ENCODE measurements at places on chromosomes 7 and 10. TPM values are rescaled to one million over a fixed set of nuclear protein-coding genes. Genes with fewer than 3 reads are reported as not detected.

- peak; percentile 46 for DNase-seq
These were observed 61.9 kb downstream of the TES start for GRCh38 chr7:116271963-116272886.

The HACD1 gene
- 98.6 TPM for total RNA-seq

- DNase-seq: no peak
These were observed 6.9 kb upstream of the LRMDA start for GRCh38 chr10:75424571-75424970.

- DNase-seq: no peak
These were observed 151.6 kb downstream of the CACNA2D1 start for GRCh38 chr7:82291931-82292330.

GRCh38 chr10:46310143-46310514 is 23.3 kb downstream of the ANTXRL start:
- no peak for DNase-seq

The SH2D4B gene
- not detected for total RNA-seq

- no peak for DNase-seq
These were observed 17.7 kb downstream of the PAXIP1 start for GRCh38 chr7:154985230-154985629.

The GCK gene
- total RNA-seq: 0.69 TPM

The OR2A12 gene
- total RNA-seq: not detected

DNA sequence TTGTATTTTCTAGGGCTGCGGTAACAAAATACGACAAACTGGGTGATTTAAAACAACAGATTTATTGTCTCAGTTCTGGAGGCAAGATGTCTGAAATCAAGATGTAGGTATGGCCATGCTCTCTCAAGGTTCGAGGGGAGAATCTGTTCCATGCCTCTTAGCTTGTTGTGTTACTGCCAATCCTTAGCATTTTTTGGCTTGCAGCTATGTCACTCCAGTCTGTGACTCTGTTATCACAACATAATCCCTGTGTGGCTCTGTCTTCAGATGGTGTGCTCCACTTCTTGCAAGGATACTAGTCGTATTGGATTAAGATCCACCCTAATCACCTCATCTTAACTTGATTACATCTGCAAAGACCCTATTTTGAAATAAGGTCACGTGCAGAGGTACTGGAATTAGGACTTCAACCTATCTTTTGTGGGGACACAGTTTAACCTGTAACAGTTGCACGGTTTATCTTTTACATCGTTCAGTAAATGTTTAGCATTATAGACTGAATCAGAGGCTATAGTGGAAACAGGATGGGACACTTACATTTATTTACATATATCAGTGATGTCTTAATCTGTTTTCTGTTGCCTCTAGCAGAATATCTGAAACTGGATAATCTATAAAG is 3.1 kb downstream of the C1GALT1 start:
- DNase-seq: no peak

The NUTM2E gene
- 0.56 TPM for total RNA-seq

DNA sequence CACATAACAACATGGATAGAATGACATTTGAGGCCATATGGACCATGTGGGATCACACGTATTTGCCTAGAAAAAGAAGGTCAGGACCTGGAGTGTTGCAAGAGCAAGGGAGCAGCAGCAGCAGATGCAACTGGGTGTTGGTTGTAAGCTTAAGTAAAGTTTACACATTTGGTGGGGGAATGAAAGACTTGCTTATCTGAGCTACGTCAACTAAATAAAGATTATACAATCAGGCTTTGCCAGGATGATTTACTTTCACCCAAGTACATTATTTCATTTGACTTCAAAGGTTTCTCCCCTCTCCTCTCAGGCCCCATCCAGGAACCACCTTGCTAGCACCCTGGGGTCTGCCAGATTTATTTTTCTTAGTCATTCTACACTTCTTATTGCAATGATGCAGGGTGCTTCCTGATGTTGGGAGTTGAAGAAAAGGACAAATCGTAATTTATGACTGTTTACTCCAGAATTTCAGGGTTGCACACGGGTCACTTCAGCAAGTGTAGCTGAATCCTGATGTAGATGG is 591.9 kb upstream of the IGFBP3 start:
- DNase-seq: no peak

DNA sequence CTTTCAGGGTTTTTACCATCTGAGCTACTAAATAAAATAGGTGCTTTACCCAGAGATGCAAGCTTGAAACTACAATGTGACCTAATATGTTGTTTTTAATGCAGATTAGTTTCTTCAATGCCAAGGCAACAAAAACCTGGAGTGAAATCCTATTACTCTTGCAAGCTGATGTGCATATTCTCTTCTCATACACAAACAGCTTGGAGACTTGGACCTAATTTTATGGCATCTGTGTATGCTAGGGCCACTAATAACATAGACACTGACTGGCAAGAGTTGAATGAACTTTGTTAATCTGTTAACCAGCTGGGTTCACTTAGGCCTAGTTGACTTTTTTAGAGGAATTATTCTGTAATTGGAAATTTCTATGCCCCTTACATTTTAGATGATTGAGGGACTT is 23.4 kb upstream of the SMIM30 start:
- no peak for DNase-seq

DNA sequence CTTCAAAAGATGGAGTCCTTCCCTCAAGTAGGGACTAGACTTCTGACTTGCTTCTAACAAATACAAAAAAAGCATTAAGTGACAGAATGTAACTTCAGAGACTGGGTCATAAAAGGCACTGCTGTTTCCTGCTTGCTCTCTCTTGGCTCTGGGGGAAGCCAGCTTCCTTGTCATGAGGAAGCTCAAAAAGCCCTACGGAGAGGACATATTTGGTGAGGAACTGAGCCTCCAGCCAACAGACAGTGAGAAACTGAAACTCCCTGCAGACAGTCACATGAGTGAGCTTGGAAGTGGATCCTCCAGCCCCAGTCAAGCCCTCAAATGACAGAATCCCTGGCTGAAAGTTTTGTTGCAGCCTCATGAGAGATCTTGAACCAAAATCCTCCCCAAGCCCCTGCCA is 26.3 kb upstream of the SLC35G1 start:
- no peak for DNase-seq

DNA sequence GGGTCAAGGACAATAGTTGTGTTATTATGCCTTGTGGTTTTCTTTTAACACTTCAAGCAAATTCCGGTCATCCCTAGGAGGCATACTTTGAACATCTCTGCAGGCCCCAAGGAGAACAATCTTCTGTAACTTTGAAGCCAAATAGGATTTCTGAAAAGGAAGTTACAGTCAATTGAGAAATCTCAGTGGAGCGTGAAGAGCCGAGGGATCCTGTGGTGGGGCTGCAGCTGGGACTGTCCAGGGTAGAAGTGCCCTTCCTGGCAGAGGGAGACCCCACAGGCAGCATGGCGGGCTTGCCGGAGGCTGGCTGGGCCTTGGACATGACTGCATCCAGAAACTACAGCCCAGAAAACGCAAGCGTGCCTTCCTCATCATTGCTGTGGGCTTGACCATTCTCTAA is 179.7 kb downstream of the PTPN20 start:
- no peak for DNase-seq

- no peak for DNase-seq
These were observed 101.2 kb upstream of the MGMT start for GRCh38 chr10:129365767-129366402.

- DNase-seq: no peak
These were observed 17.1 kb downstream of the AZGP1 start for GRCh38 chr7:99958564-99959227.

DNA sequence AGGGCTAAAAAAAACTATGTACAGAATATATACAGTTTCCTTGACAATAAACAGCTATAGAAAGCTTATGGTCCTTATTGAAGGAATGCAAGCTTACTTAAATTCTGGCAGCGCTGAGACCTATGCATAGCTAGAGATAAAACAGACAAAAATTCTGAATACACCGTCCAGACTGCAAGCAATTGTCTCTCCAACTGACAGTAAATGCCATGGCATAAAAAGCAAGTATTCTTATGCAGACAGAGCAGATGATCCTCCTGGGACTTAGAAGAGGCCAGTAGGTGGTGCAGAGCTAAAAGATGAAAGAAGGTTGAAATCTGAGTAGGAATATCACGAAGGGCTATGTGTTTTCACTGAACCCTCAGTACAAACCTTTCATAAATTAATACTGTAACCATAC is 157.0 kb upstream of the CACNA2D1 start:
- no peak for DNase-seq

The C10orf53 gene
- not detected for total RNA-seq

The SFRP4 gene
- total RNA-seq: 10.1 TPM

- DNase-seq: no peak
These were observed 422 bp downstream of the AP1S1 start for GRCh38 chr7:101154693-101155102.

GRCh38 chr7:24191362-24191761 is 92.6 kb upstream of the NPY start:
- no peak for DNase-seq

The WNT16 gene
- 0.19 TPM for total RNA-seq

GRCh38 chr10:97810446-97810845 is 38.6 kb upstream of the SFRP5 start:
- no peak for DNase-seq

The CFAP58 gene
- total RNA-seq: 3.9 TPM

- DNase-seq: no peak
These were observed 293.5 kb upstream of the GALNT17 start for GRCh38 chr7:70838292-70838907.

The CACNA2D1 gene
- total RNA-seq: 113 TPM

The RASA4 gene
- 106 TPM for total RNA-seq

- peak; percentile 71 for DNase-seq
These were observed 63.5 kb downstream of the LHPP start for GRCh38 chr10:124524991-124525653.

GRCh38 chr10:43091846-43092245 is 15.0 kb downstream of the RET start:
- DNase-seq: no peak

GRCh38 chr10:92082583-92083280 is 159.2 kb downstream of the BTAF1 start:
- no peak for DNase-seq

The SOSTDC1 gene
- 0.14 TPM for total RNA-seq

DNA sequence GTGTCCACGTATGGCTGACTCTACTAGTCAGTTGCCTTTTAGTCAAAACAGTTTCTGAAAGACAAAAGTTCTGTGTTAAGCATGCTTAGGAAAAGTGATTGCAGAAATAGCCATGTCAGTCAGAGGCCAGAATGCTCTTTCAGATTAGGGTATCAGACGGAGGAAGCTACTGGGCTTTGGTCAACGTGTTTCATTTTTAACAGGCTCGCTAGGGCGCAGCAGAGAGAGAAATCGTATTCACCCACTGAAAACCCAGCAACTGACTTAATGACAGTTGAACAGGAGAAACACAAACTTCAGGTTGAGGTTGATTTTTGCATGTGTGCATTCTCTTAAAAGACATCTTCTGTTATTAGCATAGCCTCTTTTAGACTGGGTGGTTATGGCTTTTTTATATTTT is 322.6 kb upstream of the KIAA1217 start:
- no peak for DNase-seq

DNA sequence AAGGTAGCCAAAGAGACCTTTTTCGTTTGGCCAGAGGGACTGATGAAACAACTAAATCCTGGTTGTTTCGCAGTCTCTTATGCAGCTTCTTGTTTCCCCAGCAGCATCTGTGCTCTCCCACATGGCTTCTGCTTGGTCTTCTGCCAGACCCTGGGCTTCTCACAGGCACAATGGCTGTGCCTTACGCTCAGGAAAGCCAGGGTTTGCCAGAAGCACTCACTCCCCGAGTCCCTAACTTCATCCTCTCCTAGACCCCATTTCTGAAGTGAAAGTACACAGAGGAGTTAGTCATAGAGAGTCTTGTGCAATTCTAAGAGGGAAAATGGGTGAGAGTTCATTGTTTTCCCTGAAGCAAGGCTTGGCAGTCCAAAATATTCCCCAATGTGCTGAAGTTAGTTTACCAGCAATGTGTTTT is 121.7 kb downstream of the EVX1 start:
- peak; percentile 76 for DNase-seq

GRCh38 chr7:152851881-152852417 is 92.4 kb downstream of the ACTR3B start:
- DNase-seq: no peak

The FAM241B gene
- 0.81 TPM for total RNA-seq

DNA sequence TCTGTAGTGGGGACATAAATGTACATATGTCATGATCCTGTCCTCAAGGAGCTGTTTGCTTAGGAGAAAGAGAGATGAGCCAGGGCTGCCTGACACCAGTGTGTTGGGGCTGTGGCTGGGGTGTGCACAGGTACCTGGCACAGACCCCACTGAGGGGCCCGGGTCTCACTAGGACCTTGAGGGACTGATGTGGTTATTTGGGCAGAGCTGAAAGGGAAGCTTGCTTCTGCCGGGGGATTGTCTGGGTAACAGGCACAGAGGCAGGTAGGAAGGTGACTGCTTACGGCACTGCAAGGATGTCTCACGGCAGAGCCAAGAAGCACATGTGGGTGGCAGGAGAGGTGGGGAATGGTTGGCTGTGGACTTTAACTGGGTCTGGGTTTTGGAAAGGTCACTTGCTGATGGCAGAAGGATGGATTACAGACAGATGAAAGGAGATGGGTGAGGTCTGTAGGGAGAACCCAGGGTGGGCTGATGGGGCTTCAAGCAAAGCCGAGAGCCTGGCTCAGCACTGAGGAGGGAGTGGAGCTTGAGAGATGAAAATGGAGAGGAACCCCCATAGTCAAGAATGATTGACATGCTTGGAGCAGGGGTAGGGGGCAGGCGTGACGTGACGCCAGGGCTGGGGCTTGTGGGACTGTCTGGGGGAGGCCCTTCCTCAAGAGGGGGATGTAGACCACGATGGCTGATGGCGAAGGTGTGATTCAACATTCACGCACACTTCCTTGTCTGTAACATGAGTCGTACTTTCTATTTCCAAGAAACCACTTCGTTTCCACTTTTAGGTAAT is 207.7 kb upstream of the SHH start:
- no peak for DNase-seq

DNA sequence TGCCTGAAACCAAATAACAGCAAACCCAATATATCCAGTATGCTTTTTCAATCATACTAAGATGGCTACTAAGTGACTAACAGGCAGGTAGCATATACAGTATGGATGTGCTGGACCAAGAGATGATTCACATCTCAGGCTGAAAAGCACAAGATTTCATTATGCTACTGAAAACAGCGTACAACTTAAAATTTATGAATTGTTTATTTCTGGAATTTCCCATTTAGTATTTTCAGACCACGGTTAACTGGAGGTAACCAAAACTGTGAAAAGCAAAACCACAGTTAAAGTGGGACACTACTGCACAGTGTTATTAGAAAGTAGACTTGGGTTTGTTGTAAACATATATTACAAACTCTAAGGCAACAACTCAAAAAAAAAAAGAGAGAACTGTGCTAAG is 91.5 kb downstream of the KMT2C start:
- DNase-seq: no peak

- DNase-seq: no peak
These were observed 41.4 kb upstream of the ANTXRL start for GRCh38 chr10:46245381-46245900.

The AVPI1 gene
- total RNA-seq: 8.3 TPM

DNA sequence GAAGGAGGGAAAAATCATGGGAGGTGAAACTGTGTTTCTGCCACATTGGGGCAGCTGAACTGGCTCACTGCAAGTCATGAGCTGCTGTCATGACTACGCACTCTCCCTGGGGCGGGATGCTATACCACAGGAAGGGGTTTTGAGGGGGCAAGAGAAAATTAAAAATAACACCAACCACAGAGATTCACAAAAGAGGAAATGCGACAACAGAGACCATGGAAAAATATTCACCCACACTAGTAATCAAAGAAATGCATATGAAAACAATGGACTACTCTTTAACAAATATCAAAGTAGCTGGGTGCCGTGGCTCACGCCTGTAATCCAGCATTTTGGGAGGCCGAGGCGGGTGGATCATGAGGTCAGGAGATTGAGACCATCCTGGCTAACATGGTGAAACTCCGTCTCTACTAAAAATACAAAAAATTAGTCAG is 65.2 kb upstream of the TM9SF3 start:
- DNase-seq: peak; percentile 35

GRCh38 chr7:105350906-105351305 is 37.8 kb downstream of the SRPK2 start:
- DNase-seq: no peak

All from heart left ventricle (tissue), 16 donors.